SJSA1 (cell line): ENCODE measurements at places on chromosomes 7 and 10. TPM values are rescaled to one million over a fixed set of nuclear protein-coding genes. Genes with fewer than 3 reads are reported as not detected.

The SHH gene
- not detected in 2 replicates for total RNA-seq

The MNX1 gene
- not detected in 2 replicates for total RNA-seq

The LRRC18 gene
- not detected in 2 replicates for total RNA-seq

The NXPH1 gene
- total RNA-seq, result not detected in 2 replicates

The FZD8 gene
- 15.7 and 15.9 TPM in 2 replicates for total RNA-seq

The WNT8B gene
- total RNA-seq, result not detected in 2 replicates

The RARRES2 gene
- total RNA-seq, result not detected in 2 replicates

The ATOH7 gene
- total RNA-seq, result not detected in 2 replicates

The STEAP4 gene
- not detected in 2 replicates for total RNA-seq

The KIFBP gene
- 65.4 and 73.4 TPM in 2 replicates for total RNA-seq

The CTBP2 gene
- 63.2 and 75.4 TPM in 2 replicates for total RNA-seq

DNA sequence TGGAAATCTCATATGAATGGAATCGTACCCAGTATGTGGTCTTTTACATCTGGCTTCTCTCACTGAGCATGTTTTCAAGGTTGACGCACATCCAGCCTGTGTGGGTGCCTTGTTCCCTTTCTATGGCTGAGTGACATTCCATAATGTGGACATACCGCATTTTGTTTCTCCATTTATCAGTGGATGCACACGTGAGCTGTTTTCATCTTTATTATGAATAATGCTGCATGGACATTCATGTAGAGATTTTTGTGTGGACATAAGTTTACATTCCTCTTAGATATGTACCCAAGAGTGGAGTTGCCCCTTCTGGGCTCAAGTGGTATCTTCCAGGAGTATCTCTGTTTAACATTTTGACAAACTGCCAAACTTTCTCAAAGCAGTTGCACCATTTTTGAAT lies 1.3 kb upstream of the SCART1 start:
- no peak for DNase-seq
- H3K4me1 ChIP-seq, result no peaks in the 10 kb centered on the region
- H3K4me3 ChIP-seq, result no peak overlapping the region
- no peak overlapping the region for H3K27ac ChIP-seq
- no peaks in the 10 kb centered on the region for H3K36me3 ChIP-seq

DNA sequence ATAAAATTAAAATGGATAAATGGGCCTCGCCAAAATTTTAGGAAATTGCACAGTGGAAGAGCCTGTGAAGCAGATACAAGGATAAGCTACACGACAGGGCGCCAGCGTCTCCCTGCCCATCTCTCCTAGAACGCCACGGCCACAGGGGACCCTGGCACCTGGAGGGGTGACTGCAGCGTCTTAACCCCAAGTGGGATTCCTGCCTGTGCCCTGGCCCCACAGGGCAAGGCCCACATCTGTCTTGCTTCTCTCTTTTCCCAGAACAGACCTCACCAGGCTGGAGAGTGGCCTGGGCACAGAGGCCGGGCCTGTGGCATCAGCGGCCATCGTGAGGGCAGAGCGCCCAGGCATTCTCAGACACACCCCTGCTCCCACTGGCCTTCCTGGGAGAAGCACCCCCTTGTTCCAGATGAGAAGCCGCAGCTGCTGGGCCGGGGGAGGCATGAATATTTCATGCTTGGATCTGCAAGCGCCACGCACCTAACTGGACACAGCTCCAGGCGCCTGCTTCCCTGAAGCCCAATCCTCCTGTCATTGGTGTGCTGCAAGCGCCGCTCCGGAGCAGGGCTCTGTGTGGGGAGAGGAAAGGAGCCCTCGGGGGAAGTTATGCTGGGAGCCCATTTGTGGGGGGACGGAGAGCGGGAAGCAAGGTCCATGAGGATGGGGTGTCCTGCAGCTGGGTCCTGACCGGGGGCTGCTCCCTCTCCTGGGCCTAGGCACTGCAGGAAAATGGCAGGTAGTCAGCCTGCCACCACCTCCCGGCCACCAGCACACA lies 153.5 kb downstream of the ELFN1 start:
- H3K4me3 ChIP-seq, result no peak overlapping the region
- no peaks in the 10 kb centered on the region for H3K4me1 ChIP-seq
- no peak for DNase-seq
- no peaks in the 10 kb centered on the region for H3K36me3 ChIP-seq
- no peaks in the 10 kb centered on the region for H3K27me3 ChIP-seq

GRCh38 chr7:131753620-131754222 lies 197.3 kb upstream of the PODXL start:
- no peaks in the 10 kb centered on the region for H3K4me1 ChIP-seq
- no peak overlapping the region for H3K27ac ChIP-seq
- DNase-seq, result peak; percentile 3
- no peaks in the 10 kb centered on the region for H3K36me3 ChIP-seq

GRCh38 chr7:84226759-84227158 lies 32.2 kb upstream of the SEMA3A start:
- H3K27me3 ChIP-seq, result no peaks in the 10 kb centered on the region
- no peak overlapping the region for H3K4me3 ChIP-seq
- peaks cover 9% of the 10 kb centered on the region for H3K4me1 ChIP-seq
- DNase-seq, result no peak
- no peak overlapping the region for H3K27ac ChIP-seq

GRCh38 chr7:3089493-3089892 lies 45.8 kb upstream of the CARD11 start:
- DNase-seq, result peak; percentile 13
- H3K27ac ChIP-seq, result no peak overlapping the region
- no peaks in the 10 kb centered on the region for H3K27me3 ChIP-seq

GRCh38 chr7:29426587-29426986 lies 137.0 kb upstream of the PRR15 start:
- H3K36me3 ChIP-seq, result no peaks in the 10 kb centered on the region
- no peak overlapping the region for H3K27ac ChIP-seq
- H3K4me1 ChIP-seq, result no peaks in the 10 kb centered on the region
- no peak for DNase-seq
- H3K27me3 ChIP-seq, result peaks cover 6% of the 10 kb centered on the region

DNA sequence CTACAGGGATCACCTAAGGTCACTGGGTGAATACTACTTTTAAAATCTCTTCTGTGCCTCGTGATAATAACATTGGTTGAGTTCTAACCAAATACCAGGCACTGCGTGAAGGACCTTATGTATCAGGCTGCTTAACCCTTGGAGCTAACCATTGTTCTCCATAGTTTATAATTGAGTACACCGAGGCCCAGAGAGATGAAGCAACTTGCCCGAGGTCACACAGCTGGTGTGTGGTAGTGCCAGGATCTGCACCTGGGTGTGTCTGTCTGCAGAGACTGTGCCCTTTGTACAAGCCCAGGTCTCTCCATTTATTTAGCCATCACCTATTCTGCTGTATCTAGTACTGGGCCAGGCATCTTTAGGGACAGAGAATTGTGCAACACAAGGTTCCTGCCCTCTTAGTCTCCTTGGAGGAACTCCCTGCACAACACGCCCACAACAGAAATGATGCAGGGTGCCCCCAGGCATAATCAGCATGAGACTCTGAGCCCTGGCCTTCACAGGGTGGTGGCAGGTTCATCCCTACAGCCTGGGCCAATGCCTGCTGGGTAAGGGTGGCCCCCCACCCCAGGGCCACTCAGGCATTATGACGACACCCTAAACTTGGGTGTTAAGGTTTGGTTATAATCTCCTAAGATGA lies 31.5 kb downstream of the UNC5B start:
- peaks cover 18% of the 10 kb centered on the region for H3K4me1 ChIP-seq
- H3K36me3 ChIP-seq, result no peaks in the 10 kb centered on the region
- H3K27me3 ChIP-seq, result no peaks in the 10 kb centered on the region
- no peak overlapping the region for H3K27ac ChIP-seq
- DNase-seq, result no peak
- H3K4me3 ChIP-seq, result no peak overlapping the region

- H3K4me3 ChIP-seq, result no peak overlapping the region
- peaks cover 26% of the 10 kb centered on the region for H3K4me1 ChIP-seq
- peak; percentile 83 for DNase-seq
- H3K36me3 ChIP-seq, result 0 out of 2 replicates have a peak, but pooled peaks cover 2% of the 10 kb centered on the region
- H3K27ac ChIP-seq, result peak overlapping the region; percentile 69
These were observed 108.1 kb downstream of the CCDC71L start for GRCh38 chr7:106552645-106553445.

- peaks cover 28% of the 10 kb centered on the region for H3K4me1 ChIP-seq
- H3K27me3 ChIP-seq, result no peaks in the 10 kb centered on the region
- no peak overlapping the region for H3K4me3 ChIP-seq
- no peaks in the 10 kb centered on the region for H3K36me3 ChIP-seq
These were observed 880 bp upstream of the ELN start for GRCh38 chr7:74026903-74027682.

DNA sequence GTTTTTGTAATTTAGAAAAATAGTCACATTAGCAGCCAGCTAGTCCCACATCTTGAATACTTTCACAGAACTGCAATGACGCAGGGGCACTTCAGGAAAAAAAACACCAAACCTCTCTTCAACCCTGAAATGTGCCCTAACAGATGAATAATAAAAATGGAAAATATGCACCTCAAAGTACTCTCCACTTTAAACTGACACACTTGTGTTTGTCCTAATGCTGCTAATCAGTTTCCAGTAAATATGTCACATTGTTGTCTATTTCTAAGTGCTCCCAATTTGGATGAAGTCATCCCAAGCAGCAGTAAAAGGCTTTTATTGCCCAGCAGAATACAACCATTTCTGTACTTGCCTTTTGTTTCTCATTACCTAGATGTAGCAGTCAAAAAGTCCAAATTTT lies 86.7 kb downstream of the PARD3 start:
- peaks cover 39% of the 10 kb centered on the region for H3K4me1 ChIP-seq
- no peaks in the 10 kb centered on the region for H3K27me3 ChIP-seq
- no peaks in the 10 kb centered on the region for H3K36me3 ChIP-seq
- H3K27ac ChIP-seq, result no peak overlapping the region
- no peak overlapping the region for H3K4me3 ChIP-seq

- no peaks in the 10 kb centered on the region for H3K27me3 ChIP-seq
- H3K36me3 ChIP-seq, result no peaks in the 10 kb centered on the region
- no peak for DNase-seq
- H3K4me1 ChIP-seq, result peaks cover 31% of the 10 kb centered on the region
These were observed 71.4 kb downstream of the AHR start for GRCh38 chr7:17369691-17370426.

DNA sequence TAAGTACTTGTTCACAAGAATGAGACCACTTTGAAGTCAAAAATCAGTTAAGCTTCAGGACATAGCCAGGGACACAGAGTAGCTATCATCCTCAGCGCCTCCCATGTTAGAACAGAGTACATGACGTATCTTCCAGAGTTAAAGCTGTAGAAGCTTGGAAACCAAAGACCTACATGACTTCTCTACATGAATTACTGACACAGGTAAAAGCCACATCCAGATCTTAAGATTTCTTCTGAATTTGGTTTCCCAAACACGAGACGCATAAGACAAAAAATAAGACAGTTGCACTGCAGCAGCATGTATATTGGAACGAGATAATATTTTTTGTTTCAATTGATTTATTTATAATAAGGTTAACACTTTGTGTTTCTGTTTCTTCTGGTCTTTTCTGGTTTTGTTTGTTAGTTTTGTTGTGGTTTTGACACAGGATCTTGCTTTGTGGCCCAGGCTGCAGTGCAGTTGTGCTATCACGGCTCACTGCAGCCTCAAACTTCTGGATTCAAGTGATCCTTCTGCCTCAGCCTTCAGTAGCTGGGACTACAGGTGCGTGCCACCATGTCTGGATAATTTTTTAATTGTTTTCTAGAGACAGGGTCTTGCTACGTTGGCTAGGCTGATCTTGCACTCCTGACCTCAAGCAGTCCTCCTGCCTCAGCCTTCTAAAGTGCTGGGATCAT lies 10.2 kb upstream of the EPC1 start:
- H3K4me3 ChIP-seq, result no peak overlapping the region
- no peak overlapping the region for H3K27ac ChIP-seq
- H3K4me1 ChIP-seq, result peaks cover 13% of the 10 kb centered on the region

- H3K27me3 ChIP-seq, result no peaks in the 10 kb centered on the region
- H3K4me1 ChIP-seq, result peaks cover 77% of the 10 kb centered on the region
- H3K36me3 ChIP-seq, result peaks cover 51% of the 10 kb centered on the region
- peak; percentile 74 for DNase-seq
- peak overlapping the region; percentile 48 for H3K27ac ChIP-seq
These were observed 72.5 kb downstream of the CDK6 start for GRCh38 chr7:92763636-92764423.

GRCh38 chr7:134018306-134018705 lies 108.8 kb upstream of the LRGUK start:
- no peaks in the 10 kb centered on the region for H3K27me3 ChIP-seq
- H3K27ac ChIP-seq, result no peak overlapping the region
- H3K4me1 ChIP-seq, result no peaks in the 10 kb centered on the region
- no peak for DNase-seq

DNA sequence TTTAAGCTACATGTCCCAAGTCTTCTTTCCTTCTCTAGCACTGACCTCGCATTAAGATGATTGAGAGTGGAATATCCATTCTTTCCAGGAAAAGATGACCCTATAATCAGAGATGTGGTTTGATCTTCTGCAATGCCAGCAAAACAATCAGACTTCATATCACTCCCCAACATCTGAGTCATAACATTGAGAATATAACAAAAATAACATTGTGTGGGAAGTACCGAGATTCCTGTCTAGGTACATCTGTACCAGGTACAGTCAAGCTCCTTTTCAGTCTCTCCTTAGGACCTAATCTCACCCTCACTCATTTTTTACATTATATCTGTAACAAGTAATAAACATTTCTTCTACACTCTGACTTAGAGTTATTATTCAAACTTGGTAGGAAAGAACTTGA lies 201.6 kb downstream of the LRRTM3 start:
- no peaks in the 10 kb centered on the region for H3K27me3 ChIP-seq
- DNase-seq, result no peak
- H3K36me3 ChIP-seq, result no peaks in the 10 kb centered on the region
- no peak overlapping the region for H3K4me3 ChIP-seq
- H3K27ac ChIP-seq, result no peak overlapping the region

GRCh38 chr10:58672845-58673244 lies 160.2 kb downstream of the BICC1 start:
- H3K4me1 ChIP-seq, result peaks cover 8% of the 10 kb centered on the region
- H3K36me3 ChIP-seq, result 0 out of 2 replicates have a peak, but pooled peaks cover 3% of the 10 kb centered on the region
- H3K4me3 ChIP-seq, result no peak overlapping the region

DNA sequence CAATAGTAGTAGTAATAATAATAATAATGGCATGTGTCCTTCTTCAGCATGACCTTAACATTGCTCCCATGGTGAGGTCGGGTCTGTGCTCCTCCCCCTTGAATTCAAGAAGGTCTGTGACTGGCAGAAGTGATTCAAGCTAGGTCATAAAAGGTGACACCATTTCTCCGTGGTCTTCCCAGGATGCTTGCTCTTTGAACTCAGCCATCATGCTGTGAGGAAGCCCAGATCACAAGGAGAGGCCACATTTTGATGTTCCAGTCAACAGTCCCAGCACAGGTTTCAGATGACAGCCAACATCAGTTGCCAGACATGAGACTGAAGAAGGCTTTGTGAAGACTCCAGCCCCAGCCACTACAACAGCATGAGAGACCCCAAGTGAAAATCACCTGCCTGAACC lies 83.9 kb downstream of the SEPTIN14 start:
- no peak overlapping the region for H3K4me3 ChIP-seq
- H3K27ac ChIP-seq, result no peak overlapping the region
- no peak for DNase-seq

GRCh38 chr10:110460111-110460809 lies 37.4 kb upstream of the DUSP5 start:
- peak overlapping the region; percentile 74 for H3K27ac ChIP-seq
- H3K36me3 ChIP-seq, result no peaks in the 10 kb centered on the region
- H3K4me1 ChIP-seq, result peaks cover 34% of the 10 kb centered on the region
- H3K4me3 ChIP-seq, result no peak overlapping the region
